ENCODE measurements at places on chromosomes 13 and 19.

DNA sequence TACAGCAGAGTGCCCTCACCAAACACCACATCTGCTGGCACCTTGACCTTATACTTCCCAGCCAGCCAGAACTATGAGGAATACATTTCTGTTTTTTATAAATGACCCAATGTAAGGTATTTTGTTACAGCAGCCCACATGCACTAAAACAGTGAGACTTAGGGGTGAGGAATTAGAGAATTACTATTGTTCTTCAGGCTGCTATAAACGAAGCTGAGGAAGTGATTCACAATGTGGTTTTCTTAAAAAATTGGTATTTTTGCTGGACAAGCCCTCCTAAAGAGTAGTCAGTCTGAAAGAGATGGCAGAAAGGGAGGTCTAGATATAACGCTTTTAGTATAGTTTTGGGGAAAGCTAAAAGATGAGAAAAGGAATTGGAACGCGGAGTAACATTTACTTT is 101.0 kb downstream of the SLITRK6 start:
- H3K4me1 ChIP-seq, result no peaks in the 10 kb centered on the region
- H3K4me3 ChIP-seq, result no peak overlapping the region
- no peaks in the 10 kb centered on the region for H3K27me3 ChIP-seq
- DNase-seq, result no peak
- no peaks in the 10 kb centered on the region for H3K36me3 ChIP-seq

DNA sequence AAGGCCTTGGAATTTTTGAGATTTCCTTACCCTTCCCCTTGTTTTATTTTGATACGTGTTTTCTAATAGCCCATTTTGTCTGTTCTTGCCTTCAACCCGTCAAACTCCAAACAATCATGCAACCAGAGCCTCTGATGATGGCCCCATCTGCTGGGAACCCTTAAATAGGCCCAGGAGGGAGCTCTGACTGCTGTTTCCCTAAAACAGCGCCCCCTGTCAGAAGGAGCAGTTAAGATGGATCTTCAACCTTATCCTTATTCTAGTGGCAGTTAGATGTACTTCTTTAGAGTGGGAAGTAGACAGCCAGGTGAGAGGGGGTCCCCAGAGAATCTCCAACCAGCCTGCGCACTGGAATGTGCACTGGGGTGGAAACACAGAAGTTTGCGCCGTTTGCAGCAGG is 1031.0 kb upstream of the PCDH9 start:
- H3K4me1 ChIP-seq, result no peaks in the 10 kb centered on the region
- no peaks in the 10 kb centered on the region for H3K27me3 ChIP-seq
- H3K27ac ChIP-seq, result no peak overlapping the region
- no peak for DNase-seq
- H3K36me3 ChIP-seq, result no peaks in the 10 kb centered on the region
- H3K4me3 ChIP-seq, result no peak overlapping the region

GRCh38 chr13:29749401-29750182 is 100.8 kb downstream of the UBL3 start:
- no peak overlapping the region for H3K4me3 ChIP-seq
- no peak overlapping the region for H3K27ac ChIP-seq
- no peaks in the 10 kb centered on the region for H3K36me3 ChIP-seq
- H3K4me1 ChIP-seq, result no peaks in the 10 kb centered on the region
- DNase-seq, result no peak

DNA sequence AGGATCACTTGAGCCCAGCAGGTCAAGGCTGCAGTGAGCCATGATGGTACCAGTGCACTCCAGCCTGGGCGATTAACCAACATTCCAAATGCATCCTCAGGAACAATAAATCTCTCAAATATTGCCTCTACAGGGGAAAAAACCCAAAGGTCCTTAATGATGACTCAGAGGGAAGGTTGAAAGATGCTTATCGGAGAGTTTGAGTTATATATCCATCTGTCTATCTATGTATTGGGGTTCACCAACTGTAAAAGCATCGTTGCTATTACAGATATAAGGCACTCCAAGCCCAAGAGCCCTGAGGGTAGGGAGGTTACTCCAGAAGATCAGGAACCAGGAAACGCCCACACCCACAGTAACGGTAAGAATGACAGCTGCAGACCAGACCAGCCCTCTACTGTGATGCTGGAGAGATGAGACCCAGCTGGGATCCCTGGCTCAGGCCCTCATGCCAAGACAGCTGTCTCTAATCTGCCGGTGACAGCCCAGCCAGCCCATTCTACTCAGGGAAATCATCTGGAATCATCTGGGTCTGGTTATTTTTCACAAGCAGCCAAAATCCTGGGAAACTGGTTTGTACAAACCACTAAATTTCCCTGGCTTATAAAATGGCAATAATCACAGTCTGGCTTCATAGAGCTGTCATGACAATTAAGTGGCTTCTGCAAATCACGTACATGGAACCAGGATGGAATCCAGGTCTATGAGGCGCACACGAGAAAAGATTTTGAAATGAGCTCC is 23.8 kb downstream of the TEX101 start:
- H3K36me3 ChIP-seq, result no peaks in the 10 kb centered on the region
- H3K27me3 ChIP-seq, result no peaks in the 10 kb centered on the region
- DNase-seq, result no peak
- H3K27ac ChIP-seq, result peak overlapping the region; percentile 61
- peaks cover 14% of the 10 kb centered on the region for H3K4me1 ChIP-seq
- H3K4me3 ChIP-seq, result no peak overlapping the region

- peaks cover 7% of the 10 kb centered on the region for H3K4me1 ChIP-seq
- H3K27ac ChIP-seq, result no peak overlapping the region
- DNase-seq, result no peak
- H3K36me3 ChIP-seq, result no peaks in the 10 kb centered on the region
These were observed 21.5 kb downstream of the VWA8 start for GRCh38 chr13:41939398-41939797.

GRCh38 chr13:24071423-24072075 is 89.0 kb upstream of the SPATA13 start:
- H3K27ac ChIP-seq, result no peak overlapping the region
- no peaks in the 10 kb centered on the region for H3K4me1 ChIP-seq
- no peaks in the 10 kb centered on the region for H3K36me3 ChIP-seq
- no peak overlapping the region for H3K4me3 ChIP-seq

GRCh38 chr19:4624733-4625362 is 14.5 kb upstream of the TNFAIP8L1 start:
- no peak overlapping the region for H3K27ac ChIP-seq
- H3K27me3 ChIP-seq, result no peaks in the 10 kb centered on the region
- no peak for DNase-seq
- H3K36me3 ChIP-seq, result no peaks in the 10 kb centered on the region
